ENCODE measurements at places on chromosomes 5 and 9. TPM values are rescaled to one million over a fixed set of nuclear protein-coding genes. Genes with fewer than 3 reads are reported as not detected.

The COL5A1 gene
- 52.9 TPM for total RNA-seq

The TAL2 gene
- 3.7 TPM for total RNA-seq

GRCh38 chr5:78889369-78890140, 95.6 kb downstream of the ARSB start:
- H3K4me1 ChIP-seq, result no peaks in the 10 kb centered on the region
- H3K27ac ChIP-seq, result no peak overlapping the region
- no peaks in the 10 kb centered on the region for H3K36me3 ChIP-seq
- no peaks in the 10 kb centered on the region for H3K27me3 ChIP-seq
- H3K4me3 ChIP-seq, result no peak overlapping the region
- no peak for DNase-seq

The GFRA3 gene
- 3.6 TPM for total RNA-seq

The NACC2 gene
- total RNA-seq, result 55.7 TPM

- H3K4me1 ChIP-seq, result no peaks in the 10 kb centered on the region
- H3K27ac ChIP-seq, result no peak overlapping the region
- no peak for DNase-seq
- no peak overlapping the region for H3K4me3 ChIP-seq
- no peaks in the 10 kb centered on the region for H3K36me3 ChIP-seq
- no peaks in the 10 kb centered on the region for H3K27me3 ChIP-seq
Observed at GRCh38 chr5:10295619-10296326, 11.9 kb downstream of the CMBL start.

- no peaks in the 10 kb centered on the region for H3K36me3 ChIP-seq
- no peak overlapping the region for H3K4me3 ChIP-seq
- H3K27me3 ChIP-seq, result no peaks in the 10 kb centered on the region
- no peak overlapping the region for H3K27ac ChIP-seq
- no peaks in the 10 kb centered on the region for H3K4me1 ChIP-seq
Observed at GRCh38 chr5:93304456-93305250, 276.4 kb downstream of the NR2F1-AS1 start.

DNA sequence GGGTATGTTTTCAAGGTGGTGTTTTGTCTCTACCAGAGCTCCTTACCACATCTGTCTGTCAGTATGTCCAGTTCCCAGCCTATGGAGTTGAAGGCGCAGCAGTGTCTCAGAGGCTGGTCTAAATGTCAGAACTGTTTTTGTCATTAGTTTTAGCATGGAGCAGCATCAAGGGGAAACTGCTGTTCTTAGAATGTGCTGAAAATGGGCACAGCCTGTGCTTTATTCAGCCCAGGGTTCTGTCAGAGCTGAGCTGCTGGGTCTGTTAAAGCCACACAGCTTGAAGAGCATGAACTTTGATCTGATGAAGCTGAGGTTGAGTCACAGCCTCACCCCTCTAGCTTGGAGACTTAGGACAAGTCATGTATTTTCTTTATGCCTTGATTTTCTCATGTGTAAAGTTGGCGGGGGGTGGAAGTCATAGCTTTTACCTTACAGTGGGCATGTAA, 71.9 kb downstream of the RALGPS1 start:
- H3K36me3 ChIP-seq, result no peaks in the 10 kb centered on the region
- no peaks in the 10 kb centered on the region for H3K27me3 ChIP-seq
- no peak for DNase-seq
- H3K27ac ChIP-seq, result no peak overlapping the region

The PCDHB2 gene
- 7.5 TPM for total RNA-seq

DNA sequence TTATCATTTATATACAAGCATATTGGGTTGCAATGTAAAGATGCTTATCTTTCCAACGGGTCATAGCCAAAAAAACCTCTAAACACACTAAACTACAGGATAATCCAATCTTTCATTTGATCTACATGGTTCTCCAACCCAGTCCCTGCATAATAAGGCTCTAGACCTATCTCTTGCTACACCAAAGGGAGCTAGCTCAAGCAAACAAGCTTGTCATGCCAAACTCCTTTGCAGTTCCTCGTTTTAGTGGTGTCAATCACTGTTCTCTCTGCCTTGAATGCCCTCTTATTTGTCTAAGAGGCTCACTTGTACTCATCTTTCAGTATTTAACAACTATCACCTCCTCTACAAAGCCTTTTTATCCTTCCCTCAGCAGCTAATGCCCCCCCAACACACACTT, 5.6 kb downstream of the HOMER1 start:
- no peak overlapping the region for H3K4me3 ChIP-seq
- H3K36me3 ChIP-seq, result no peaks in the 10 kb centered on the region
- no peaks in the 10 kb centered on the region for H3K27me3 ChIP-seq
- DNase-seq, result no peak

DNA sequence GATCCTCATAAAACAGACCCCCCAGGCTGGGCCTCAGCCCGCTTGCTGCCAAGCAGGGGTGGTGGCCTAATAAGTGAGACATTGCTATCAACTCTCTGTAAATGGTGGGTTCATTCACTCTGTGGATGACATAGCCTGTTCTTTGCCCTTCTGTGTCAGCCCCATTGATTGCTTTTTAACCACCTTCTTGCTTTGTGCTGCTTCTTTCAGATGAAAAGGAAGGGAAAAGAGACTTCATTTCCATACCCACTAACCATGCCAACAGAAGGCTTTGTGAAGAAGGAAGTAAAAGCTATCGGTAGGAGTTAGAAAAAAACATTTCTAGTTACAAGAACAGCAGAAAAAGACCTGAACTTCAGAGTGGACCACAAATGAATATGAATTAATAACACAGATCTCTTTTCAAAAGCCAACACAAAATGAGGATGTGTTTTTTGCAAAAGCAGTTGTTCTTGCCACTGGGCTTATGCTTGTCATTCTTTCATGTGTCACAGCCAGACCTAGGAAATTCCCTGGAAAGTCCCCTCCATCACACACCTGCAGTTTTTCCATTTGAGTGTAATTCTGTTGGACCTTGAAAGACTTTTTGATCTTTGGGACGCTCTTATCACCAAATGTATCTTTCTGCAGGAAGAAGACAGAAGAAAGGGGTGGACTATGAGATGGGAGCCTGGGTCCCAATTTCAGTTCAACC, 507.7 kb downstream of the CCDC171 start:
- H3K4me1 ChIP-seq, result no peaks in the 10 kb centered on the region
- H3K36me3 ChIP-seq, result no peaks in the 10 kb centered on the region
- no peaks in the 10 kb centered on the region for H3K27me3 ChIP-seq
- no peak overlapping the region for H3K27ac ChIP-seq
- no peak overlapping the region for H3K4me3 ChIP-seq

- no peak overlapping the region for H3K27ac ChIP-seq
- H3K4me1 ChIP-seq, result no peaks in the 10 kb centered on the region
- no peak overlapping the region for H3K4me3 ChIP-seq
- no peaks in the 10 kb centered on the region for H3K27me3 ChIP-seq
Observed at GRCh38 chr5:15124461-15124860, 252.9 kb upstream of the ANKH start.
